ENCODE measurements at places on chromosomes 4 and X.

DNA sequence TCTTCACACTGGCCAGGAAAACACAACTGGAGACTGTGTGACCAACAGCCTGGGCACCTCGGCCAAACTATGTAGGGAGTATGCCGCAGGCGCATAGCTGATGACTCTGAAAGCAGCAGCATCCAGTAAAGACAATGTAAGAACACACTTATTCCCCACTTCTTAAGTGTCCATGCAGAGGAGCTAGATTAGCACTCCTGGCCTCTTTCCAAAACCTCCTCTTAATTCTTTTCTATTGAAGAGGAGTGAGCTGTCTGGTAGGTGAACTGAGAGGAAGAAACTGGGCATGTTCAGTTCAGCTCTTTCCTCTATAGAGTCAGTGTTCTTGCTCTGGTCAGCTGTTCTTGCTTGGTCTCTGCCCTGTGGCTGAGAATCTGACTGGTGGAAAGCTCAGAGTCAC, 21.1 kb downstream of the NMU start:
- no peak for DNase-seq

GRCh38 chrX:154485150-154486051, 1.0 kb downstream of the UBL4A start:
- no peak for DNase-seq

DNA sequence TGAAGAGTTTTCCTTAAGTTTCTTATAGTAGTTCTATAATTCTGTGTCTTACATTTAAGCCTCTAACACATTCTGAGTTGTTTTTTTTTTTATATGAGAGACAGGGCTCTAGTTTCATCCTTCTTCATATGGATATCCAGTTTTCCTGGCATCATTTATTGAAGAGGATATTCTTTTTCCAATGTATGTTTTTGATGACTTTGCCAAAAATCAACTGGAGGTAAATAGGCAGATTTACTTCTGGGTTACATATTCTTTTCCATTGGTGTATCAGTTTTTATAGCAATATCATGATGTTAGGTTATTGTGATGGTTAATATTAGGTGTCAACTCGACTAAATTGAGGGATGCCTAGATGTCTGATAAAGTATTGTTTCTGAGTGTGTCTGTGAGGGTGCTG, 650.7 kb upstream of the GRID2 start:
- DNase-seq, result no peak

DNA sequence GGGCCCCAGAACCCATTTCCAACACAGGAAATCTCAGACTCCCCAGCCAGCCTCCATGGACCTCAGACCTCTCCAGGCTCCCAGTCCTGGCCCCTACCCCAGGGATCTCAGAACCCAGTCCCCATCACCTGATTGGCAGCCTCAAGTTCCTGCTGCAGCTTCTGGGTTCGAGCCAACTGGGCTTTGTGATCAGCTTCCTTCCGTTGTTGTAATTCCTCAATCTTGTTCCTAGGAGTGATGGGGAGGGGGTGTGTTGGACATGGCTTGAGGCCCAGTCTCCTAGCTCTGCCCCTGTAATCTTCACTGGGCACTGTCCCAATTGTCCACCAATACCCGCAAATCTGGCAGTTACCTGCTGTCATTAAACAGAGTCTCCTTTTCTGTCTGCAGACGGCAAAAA, 12.6 kb downstream of the GRIPAP1 start:
- DNase-seq, result no peak

DNA sequence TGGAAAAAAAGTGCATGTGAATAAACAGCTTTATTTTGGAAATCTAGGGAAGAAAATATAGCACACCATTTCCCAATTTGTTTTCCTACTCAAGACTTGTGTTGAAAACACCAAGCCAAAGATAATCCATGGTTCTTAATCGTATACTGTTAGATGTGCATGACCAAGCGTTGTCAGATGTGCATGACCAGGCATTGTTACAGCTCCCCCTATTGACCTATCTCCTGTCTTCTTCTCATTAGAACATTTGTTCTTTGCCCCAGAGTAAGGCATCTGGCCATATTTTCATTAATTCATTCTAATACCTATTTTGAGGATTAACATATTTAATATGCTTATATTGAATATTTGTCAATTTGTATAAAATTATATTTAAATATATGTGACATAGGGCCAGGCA, 14.4 kb upstream of the VCX start:
- no peak for DNase-seq

DNA sequence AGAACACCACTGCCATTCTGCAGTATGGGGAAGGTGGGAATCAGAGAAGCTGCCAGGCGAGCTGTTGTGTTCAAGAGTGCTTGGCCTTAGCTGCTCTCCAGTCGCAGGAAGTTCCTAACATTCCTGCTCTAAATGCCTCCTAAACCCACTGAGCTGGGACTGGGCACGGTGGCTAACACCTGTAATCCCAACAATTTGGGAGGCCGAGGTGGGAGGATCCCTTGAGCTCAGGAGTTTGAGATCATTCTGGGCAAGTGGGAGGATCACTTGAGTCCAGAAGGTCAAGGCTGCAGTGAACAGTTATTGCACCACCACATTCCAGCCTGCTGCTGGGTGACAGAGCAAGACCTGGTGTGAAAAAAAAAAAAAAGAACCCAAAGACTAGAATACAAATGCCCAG, 690.3 kb upstream of the FAM241A start:
- no peak for DNase-seq

DNA sequence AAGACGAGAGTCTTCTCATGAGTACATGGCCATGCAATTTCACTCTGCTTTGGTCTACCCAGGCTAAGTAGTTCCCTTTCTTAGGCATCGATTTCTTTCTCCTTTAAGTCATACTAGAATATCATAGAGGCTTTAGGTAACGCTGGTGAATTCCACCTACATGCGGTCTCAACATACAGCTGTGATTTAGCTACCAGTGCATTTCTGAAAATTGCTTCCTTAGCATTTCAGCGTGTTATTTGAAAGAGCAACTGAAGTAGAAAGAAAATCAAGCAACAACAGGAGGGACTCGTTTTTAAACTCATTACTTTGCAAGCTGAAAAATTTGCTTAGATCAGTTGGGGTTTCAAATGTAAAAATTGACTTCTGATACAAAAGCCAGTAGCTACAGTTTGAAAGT, 48.1 kb upstream of the RASGEF1B start:
- no peak for DNase-seq

DNA sequence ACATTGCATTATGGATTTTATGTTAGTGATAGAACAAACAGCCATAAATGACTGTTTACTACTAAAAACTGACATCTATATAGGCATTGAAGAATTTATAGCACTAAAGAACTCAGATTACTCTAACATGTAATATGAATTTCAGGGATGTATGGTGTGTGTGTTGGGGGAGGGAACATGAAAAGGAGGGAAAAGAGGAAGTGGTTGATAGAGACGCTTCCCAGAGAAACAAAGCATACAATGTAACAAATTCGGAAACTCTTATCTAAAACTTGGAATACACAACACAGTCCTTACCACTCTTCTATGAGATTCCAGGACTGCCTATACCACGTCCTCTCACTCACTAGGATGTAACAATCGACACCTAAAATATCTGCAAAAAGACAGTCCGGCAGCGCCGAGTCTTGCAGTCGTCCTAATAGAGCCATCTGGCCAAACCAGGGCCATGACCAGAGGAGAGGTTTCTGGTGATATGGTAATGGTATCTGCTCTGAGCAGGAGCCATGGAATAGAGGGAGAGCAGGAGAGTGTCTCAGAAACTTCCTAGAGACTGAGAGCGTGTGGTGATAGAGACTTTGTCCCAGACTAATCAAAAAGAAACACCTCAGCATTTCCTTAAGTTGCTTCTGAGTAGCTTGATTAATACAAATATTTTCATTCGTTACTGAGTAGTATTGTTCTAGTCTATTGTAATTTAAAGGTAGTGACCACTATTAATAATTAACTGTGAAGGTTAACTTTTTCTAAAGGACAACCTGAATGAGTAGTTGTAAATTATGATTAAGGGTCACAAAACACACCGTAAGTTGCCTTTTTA, 251.9 kb upstream of the ETNPPL start:
- DNase-seq, result no peak

DNA sequence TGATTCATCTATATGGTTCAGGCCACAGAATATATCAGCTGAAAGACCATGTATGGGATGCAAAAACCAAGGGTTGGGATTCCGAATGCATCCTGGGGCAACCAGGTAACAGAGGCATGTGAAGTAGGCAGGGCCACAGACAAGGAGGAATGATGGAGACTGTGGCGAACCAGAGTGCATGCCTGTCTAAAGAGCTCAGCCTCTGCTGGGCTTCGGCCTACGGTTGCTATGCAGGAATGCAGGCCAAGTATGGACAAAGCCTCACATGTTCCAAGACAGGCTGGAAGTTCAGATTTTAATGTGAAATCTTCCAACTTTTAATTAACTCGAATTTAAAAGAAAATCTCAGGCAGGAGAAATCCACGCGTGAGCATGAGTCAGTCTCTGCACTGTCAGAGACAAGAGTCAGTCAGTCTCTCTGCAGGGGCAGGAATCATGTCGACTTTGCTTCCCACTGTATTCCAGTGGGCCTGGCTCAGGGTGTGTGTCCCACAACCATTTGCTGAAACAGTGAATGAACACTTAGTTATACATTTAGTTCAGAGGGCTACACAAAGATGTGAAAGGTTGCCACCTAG, 344.4 kb downstream of the UNC5C start:
- no peak for DNase-seq

DNA sequence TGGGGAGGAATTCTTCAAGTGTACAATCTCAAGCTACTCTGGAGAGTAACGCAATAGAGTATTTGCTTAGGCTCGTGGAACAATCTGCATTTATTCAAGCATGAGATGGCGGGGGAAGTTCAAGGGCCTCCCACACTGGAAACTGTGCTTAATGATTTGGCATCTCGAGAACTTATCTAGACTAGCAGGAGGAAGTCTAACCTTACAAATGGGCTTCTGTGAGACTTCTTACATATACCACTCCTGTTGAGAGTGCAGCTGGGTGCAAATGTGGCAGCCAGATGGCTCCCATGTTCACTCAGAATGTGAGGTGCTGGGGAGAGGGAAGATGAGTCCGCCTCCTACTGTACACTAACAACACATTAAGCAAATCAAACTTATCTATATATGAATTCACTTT, 29.3 kb upstream of the PTPN13 start:
- no peak for DNase-seq

DNA sequence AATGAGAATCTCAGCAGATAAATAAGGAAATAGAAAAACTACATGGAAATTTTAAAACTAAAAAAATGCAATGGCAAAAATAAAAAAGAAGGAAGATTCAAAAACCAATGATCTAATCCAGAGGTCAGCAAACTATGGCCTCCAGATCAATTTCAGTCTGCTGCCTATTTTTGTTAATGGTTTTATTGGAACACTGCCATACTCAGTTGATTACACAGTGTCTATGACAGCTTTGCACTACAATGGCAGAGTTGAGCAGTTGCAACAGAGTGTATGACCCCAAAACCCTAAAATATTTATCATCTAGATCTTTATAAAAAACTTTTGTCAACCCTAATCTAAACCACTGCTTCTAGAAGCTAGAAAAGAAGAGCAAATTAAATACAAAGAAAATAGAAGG, 170.3 kb downstream of the RAB28 start:
- no peak for DNase-seq

DNA sequence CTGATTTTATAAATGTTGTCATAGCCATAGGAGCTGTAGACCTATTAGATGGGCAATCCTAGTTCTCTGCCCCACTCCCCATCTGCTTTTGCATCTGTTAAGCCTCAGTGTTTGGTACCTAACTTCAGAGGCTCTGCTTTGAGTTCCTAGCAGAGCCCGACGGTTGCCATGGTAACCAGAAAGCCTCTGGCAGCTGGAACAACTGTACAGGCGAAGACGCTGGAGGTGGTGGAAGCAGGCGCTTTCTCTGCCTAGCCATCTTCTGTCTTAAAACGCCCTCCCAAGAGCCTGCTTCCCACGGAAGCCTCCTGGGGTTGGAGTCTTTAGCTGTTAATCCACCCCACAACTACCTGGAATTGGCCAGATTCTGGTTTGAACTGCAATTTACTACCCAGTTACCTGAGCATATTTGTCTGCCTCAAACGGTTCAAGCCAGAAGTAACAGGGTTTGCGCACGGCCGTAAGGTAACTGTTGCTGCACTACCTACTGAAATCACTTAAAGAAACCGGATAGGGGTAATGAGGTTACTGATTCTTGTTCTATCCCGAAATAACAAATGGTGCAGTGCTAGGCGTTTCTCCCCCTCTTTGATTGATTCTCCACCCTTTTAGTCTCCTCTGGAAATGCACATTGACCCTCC, 1.0 kb upstream of the GABRG1 start:
- no peak for DNase-seq

DNA sequence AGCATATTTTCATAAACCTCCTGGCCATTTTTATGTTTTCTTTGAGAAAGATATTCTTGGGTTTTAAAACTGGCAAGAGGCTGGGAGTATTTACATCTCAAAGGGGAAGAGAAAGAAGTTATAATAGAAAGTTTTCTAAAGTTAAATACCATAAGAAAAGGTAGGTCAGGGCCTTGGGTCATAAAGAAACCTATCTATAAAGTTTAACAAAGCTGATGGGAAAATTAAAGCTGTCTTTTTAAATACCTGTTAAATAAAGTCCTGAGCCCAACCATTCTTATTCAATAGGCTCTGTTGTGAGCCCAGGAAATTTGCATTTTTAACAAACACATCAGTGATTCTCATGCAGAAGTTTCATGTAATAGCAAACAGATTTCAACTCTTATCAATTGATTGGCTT, 451.8 kb upstream of the INTU start:
- DNase-seq, result no peak

- no peak for DNase-seq
Observed at GRCh38 chrX:30488092-30488491, 89.5 kb downstream of the TASL start.

DNA sequence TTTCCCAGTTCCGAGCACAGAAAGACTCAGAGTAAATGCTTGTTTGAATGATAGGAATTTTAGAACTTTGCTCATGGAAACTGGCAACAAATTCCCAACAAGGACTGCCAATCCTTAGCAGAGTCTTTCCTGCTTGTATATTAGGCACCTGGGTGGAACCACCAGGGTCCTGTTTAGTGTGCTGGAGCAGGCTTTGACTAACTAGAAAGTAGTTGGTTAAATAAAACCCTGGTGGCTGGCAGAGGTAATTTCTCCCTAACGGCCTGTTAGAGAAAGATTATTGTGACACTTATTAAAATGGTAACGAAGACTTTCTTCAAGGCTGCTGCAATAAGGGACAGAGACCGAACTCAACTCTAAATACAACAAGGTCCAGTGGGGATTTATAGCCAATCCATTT, 103.6 kb upstream of the TEX13D start:
- DNase-seq, result no peak

- no peak for DNase-seq
Observed at GRCh38 chr4:69025191-69025998, 70.9 kb upstream of the UGT2B7 start.

- DNase-seq, result no peak
Observed at GRCh38 chr4:139085141-139085540, 69.6 kb downstream of the NOCT start.

DNA sequence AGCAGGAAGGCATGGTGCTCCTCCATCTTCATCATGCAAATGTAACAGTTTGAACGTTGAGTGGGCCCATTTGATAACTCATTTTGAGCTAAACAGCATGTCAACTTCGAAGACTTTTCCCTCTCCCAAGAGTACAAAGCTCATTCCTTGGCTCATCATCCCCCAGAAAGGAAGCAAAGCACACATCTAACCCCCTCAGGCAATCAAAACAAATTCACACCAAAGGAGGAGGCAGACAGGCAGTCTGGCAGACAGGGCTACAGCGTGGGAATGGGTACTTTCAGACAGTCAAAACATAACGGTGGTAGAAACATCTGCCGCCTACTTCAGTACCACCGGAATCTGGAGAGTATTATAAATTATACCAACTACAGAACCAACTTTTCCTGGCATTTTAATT, 81.7 kb downstream of the PCDH19 start:
- DNase-seq, result no peak
